GM19239 (cell line): ENCODE measurements at places on chromosomes 1 and 21.

GRCh38 chr1:186761358-186761757, 67.4 kb upstream of the PLA2G4A start:
- no peak for DNase-seq

- no peak for DNase-seq
Observed at GRCh38 chr1:38025233-38025632, 12.7 kb downstream of the UTP11 start.

- DNase-seq = peak; percentile 37
Observed at GRCh38 chr1:41810446-41810845, 108.3 kb downstream of the HIVEP3 start.

- no peak for DNase-seq
Observed at GRCh38 chr1:9273177-9273576, 19.5 kb upstream of the SPSB1 start.

GRCh38 chr1:236663934-236664333, 22.4 kb upstream of the ACTN2 start:
- no peak for DNase-seq

- DNase-seq = no peak
Observed at GRCh38 chr1:9324246-9325096, 31.8 kb downstream of the SPSB1 start.
